ENCODE measurements at places on chromosomes 16 and 17.
A peak's percentile ranks its signal among the peaks of the same experiment; 100 is the strongest.

- no peak for DNase-seq
Observed at GRCh38 chr16:82636485-82636884, 9.7 kb downstream of the CDH13 start.

DNA sequence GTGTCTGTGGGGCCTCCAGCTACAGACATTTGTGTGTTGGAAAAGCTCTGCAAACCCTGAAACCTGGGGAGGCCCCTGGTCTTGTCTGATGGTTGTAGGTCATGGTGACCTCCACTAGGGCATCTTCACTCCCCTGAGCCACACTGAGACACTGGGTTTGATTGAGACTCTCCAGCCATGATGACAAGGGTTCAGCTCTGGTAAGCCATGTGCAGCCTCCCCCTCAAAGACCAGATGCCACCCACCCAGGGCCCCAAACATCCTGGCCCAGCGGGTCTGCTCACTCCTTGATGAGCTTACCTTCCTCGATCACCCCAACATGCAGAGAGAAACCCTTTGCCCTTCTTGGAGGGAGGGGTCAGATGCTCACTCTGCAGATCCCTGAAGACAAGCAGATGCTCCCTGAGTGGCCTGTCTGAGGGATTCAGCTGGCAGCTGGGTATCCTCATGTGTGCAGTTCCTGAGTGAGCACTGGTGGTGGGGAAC is 101.6 kb downstream of the METRNL start:
- no peak for DNase-seq

GRCh38 chr16:59899940-59900339 is 1165.8 kb upstream of the GOT2 start:
- DNase-seq: no peak

DNA sequence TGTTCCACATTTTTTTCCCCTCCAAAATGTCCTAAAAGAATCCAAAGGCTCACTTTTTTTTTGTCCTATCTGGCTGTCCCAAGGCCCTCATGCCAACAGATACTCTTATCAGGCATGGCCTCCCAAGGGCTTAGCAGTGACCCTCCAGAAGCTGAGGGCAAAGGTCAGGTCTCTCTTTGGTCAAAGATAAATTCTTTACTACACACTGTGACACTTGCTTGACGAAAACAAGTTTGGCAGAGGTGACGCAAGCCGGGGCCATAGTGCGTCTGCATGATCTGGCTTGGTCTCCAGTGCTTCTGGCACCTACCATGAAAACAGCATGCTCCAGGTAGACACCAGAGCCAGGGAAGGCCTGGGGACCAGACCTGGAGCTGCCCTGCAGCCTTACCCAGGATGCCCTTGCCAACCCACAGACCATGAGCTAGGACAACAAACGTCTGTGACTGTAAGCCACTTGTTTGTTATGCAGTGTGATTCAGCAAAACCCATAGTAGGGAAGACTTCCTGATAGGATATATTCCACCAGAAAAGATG is 48.5 kb upstream of the IRF8 start:
- DNase-seq: no peak

- DNase-seq: no peak
Observed at GRCh38 chr17:61313461-61314326, 85.9 kb upstream of the TBX2 start.

DNA sequence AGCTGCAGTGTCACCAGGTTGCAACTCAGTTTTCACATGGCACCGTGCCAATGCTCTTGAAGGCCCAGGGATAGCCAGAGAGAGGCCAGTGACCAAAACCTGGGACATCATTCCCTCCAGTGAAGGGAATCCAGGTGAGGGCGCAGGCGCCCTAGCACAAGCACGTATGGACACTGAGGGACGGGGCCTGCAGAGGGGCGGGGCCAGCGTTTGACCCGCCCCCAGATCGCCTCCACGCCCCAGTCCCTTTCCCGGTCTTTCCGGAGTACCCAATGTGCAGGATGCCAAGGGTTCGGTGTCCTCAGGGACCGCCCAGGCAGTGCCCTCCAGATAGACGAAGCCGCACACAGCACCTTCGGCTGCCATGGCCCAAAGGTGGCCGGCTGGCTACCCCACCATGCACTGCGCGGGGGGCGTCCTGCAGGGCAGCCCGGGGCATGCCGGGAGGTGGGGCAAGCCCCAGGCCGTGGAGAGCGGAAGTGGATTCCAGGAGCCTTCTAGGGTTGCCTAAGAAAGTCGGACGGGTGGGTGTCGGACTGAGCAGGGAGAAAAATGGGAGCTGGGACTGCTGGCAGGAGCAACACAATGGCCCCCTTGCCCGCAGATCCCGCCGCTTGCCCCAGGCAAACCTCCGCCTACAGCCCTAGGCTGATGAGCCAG is 4.6 kb downstream of the SLC12A4 start:
- DNase-seq: no peak

DNA sequence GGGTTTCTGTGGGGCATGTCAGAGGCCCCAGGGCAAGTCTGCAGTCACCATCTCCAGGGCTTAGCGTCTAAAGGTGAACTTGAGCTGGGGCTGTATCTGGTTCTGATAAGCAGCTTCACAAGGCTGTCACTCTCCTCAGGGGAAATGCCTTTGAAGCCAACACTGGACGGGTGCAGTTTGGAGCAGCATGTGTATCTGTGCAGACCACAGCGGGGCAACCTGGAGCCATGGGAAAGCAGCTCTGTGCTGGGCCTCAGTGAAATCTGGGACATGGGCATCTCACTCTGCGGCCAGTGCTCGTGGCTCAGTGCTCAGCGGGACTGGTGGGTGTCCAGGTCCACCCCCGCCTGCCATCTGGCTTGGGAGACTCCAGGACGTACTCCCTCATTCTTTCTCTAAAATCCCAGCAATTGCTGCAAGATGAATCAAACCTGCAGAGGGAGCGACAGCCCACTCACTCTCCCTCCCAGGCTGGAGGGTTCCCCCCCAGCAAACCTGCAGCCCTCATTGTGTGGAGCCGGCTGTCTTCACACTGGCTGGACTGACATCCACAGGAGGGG is 63.5 kb downstream of the PRMT7 start:
- no peak for DNase-seq

- DNase-seq: no peak
Observed at GRCh38 chr16:73858326-73858725, 438.3 kb upstream of the PSMD7 start.

DNA sequence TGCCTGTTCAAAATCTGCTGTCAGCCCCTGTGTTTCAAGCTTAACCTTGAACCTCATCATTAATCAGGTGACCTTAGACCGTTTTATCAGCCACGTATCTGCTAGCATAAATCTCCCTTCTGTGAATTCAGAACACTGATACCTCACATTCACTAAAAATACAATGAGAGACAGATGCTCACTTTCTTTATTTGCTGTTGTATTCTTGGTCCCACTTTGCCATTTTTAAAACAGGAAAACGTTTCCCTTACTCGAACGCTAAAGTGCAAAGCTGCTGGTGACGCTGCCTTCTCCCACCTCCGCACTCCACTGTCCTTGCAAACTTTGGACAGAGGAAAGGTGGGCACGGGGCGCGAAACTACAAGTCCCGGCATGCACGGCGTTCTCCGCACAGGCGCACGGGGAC is 220 bp upstream of the ARHGAP44 start:
- DNase-seq: no peak

DNA sequence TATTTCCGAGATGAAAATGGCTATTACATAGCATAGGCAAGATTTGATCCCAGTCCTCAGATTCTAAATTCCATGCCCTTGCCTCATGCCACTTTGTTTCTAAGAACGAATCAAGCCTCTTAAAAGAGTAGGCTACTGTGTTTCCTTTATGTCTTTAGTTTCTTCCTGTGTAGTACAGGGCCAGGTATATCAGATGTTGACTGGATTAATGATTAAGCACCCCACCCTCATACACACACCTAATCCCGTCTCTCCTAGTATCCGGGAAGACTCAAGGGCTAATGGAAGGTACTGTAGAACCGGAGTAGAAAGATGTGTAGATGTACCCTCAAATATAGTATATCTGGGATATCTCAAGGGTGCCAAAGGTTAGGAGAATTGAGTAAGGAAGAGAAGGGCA is 6.7 kb downstream of the TOM1L1 start:
- no peak for DNase-seq

DNA sequence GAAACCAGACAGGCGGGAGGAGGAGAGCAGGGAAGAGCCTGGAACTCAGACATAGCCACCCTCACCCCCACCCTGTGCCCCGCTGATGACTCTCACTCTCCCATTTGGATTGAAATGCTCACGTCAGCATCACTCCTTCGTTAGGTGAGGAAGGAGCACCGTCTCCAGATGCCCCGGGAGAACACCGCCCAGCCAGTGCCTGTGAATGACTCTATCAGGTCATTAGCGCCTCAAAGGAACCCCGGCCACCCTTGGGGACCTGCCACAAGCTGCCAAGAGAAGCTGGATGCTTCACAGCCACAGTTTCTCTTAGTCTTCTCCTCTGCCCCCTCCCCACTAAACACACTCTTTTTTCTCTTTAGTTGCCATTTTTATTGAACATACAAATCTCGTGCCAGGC is 66.0 kb downstream of the CACNG3 start:
- no peak for DNase-seq

- peak; percentile 55 for DNase-seq
Observed at GRCh38 chr17:50783193-50783660, 15.9 kb upstream of the ANKRD40CL start.

DNA sequence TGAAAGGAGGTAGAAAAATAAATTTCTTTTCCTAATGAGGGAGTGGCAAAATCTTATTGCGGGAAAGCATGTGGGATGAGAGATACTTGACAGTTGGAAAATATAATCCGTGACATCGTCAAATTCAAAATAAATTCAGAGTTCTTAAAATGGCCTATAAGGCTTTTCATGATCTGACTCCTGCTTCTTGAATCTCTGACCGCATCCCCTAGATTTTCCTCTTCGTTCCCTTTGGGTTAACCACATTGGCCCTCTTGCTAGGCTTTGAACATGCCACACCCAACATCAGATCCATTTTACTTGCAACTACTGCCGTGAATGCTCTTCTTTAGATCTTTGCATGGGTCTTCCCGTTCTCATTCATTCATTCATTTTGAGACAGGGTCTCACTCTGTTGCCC is 50.1 kb downstream of the NF1 start:
- no peak for DNase-seq

GRCh38 chr17:59769887-59770286 is 62.4 kb downstream of the VMP1 start:
- no peak for DNase-seq

GRCh38 chr17:21089933-21090901 is 36.5 kb upstream of the DHRS7B start:
- DNase-seq: no peak
